ENCODE measurements at places on chromosomes 4 and X.
A peak's percentile ranks its signal among the peaks of the same experiment; 100 is the strongest.

- DNase-seq, result no peak
These were observed 4.8 kb downstream of the AVPR2 start for GRCh38 chrX:153909024-153909979.

DNA sequence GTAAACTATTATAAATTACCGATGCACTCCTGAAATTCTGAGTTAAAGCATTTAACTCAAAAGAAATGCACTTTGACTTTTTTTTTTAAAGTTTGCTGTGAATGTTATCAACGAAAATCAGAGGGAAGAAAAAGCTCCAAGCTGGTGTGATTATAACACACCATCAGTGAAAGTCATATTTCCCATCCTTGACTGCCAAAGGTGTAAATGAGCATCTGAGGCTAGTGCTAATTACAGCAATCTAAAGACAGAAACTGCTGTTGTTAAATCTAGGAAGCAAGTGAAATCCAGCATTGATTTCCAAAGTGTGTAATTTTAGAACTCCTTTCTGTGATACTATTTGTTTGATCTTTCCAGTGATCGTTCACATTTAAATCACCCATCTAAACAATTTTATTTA, 1538.8 kb downstream of the TECRL start:
- no peak for DNase-seq

DNA sequence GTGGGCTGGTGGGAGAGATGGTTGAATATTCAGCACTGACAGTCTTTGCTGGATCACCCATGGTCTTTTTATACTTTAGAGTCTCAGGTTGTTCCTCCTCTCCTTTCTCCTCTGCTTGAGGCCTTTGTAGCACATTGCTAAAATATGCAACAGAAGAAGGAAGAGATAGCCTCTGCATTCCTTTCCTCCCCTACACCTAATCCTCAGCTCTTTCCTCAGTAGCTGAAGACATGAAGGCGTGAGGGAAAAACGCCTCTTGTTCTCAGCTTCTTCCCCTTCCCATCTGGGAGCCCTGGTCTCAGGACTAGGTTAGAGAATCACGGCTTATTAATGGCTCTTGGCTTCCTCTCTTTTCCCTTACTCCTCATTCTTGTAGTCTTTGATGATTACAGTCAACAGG, 76.8 kb downstream of the RNF150 start:
- DNase-seq, result no peak

- DNase-seq, result no peak
These were observed 11.4 kb downstream of the MGST2 start for GRCh38 chr4:139676913-139677585.

GRCh38 chrX:15751155-15751819, 13.2 kb downstream of the CA5B start:
- no peak for DNase-seq

GRCh38 chrX:83658731-83659130, 150.6 kb downstream of the POU3F4 start:
- DNase-seq, result no peak

DNA sequence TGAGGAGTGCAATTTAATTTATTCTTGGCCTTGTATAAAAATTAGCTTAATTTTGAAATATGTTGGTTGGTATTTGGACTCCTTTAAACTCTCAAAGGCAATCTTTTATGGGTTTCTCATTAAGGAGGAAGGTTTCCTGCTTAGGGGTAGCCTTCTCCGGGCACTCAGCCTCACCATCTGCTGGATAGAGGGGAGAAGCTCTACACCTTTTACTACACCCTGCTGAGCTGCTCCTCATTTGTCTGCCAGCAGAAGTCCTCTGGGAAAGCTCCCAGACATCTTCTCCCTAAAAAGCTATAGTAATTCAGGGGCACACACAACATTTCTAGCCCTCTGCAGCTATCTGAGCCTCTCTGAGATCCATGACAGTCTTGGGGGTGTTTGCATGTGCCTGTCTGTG, 179.1 kb downstream of the SOWAHB start:
- DNase-seq, result no peak

DNA sequence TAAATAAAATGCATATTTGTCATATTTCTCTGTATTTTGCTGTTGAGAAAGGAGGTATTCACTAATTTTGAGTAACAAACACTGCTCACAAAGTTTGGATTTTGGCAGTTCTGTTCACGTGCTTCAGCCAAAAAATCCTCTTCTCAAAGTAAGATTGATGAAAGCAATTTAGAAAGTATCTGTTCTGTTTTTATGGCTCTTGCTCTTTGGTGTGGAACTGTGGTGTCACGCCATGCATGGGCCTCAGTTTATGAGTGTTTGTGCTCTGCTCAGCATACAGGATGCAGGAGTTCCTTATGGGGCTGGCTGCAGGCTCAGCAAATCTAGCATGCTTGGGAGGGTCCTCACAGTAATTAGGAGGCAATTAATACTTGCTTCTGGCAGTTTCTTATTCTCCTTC, 3.3 kb downstream of the HTT start:
- no peak for DNase-seq

GRCh38 chr4:5403746-5404497, 304.4 kb downstream of the EVC2 start:
- no peak for DNase-seq

DNA sequence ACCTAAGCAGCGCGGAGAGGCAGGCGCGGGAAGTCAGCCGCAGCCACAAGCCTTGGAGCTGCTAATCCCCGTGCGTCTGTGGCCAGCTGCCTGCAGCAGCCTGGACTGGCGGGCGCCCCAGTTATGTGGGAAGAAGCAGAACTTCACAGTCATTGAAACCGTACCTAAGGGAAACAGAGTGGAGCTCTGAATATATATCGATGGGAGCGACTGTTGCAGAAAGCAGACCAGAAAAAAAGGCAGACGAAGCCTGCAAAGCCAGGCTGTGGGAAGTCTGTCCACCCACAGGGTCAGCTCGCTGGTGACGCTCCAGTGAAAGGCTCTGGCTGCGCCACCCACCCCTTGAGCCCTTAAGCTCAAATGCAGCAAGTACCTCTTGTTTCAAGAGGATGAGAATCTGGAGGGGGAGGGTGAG, 24.7 kb downstream of the KCNE5 start:
- no peak for DNase-seq

GRCh38 chr4:149296503-149296902, 519.1 kb downstream of the IQCM start:
- DNase-seq, result peak; percentile 34

GRCh38 chr4:114603497-114603896, 4.9 kb downstream of the UGT8 start:
- DNase-seq, result no peak

DNA sequence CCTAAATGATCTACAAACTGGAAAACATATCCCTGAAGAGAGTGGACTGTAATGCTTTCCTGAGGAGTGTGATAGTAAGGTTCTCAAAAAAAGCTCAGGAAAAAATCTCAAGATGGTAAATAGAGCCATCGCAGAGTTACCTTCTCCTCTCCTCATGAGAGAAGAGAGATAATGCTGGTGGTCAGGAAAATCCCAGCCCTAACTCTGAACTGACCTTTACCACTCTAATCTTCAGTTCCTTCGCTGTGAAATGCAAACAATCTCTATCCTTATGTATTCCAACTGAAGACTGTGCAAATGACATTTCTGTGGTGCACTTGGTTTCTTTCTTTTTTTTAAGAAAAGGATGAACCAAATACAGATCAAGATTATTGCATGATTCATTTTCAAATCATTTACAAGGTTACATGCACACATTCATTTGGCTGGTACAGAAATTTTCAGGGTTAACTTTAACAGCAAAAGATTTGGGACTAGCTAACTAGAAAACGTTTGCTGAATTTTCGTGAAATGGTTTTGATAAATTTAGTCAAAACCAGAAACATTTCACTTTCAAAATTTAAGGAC, 8.3 kb downstream of the PPM1K start:
- DNase-seq, result no peak
